ENCODE measurements at places on chromosomes 6 and 20.
A peak's percentile ranks its signal among the peaks of the same experiment; 100 is the strongest.

DNA sequence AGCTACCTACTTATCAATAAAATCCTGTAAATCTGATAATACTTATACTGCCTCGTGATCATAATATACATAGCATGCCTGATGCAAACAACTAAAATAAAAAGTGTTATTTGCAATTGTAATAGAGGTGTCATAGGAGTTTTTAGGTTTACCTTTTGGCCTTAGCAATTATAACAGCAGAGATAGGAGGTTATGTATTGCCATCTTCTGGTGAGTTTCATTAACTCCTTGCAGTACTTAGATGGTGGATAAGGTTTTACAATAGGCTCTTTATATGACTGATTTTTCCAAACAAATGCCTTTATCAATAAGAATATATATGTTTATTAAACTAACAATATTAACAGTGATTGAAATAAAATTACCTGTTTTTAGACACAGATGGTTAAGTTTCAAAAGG lies 27.8 kb upstream of the MYCT1 start:
- DNase-seq = no peak

DNA sequence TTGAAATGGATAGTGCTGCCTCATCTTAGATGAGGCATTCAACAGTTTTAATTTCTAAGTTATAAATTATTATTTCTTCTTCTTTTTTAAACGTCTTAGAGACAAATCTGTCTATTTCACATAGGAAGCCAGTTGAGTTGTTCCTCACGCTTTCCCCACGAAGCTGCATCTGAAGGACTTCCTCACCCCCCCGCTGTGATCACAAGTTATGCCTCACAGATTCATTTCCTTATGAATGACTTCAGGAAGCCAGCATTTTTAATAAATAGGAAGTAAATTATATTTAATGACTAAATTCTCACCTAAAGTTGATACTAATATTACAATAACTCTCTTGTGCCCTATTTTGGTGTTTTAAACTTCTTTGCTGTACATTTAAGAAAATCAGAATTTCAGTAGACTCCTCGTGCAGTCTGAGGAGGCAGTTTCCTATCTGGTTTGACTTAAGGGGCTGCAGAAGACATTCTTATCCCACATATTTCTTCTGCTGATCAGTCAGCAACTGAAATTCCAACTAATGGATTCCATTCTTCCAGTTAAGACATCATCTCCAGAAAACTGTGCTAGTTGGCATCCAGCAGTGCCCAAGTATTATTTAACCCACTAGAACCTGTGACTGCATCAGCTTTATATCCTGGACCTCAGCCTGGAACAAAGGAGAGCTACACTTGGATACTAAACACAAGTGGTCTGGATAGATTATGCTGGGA lies 182.7 kb upstream of the CCN2 start:
- no peak for DNase-seq

- no peak for DNase-seq
These were observed 104.1 kb upstream of the BTN3A2 start for GRCh38 chr6:26260725-26261490.

- no peak for DNase-seq
These were observed 37.3 kb downstream of the SPDEF start for GRCh38 chr6:34518669-34519365.

GRCh38 chr6:160203953-160204352 lies 54.7 kb downstream of the SLC22A2 start:
- DNase-seq = no peak

DNA sequence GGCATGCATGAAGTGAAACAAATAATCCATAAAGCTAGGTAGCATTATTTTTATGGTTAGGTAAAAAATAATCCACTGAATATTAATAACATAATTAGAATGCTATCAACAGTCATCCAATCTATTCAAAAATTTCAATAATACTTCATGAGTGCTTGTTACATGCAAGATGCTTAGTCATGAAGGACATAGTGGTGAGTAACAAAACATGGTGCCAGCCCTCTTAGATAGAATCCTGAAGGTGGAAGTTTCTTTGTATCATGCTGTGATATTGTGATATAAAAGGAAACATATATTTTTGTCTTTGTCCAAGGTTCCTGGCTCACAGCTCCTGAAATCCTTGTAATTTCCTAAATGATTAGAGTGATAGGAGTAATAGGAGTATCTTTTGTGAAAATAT lies 14.9 kb downstream of the RCAN2 start:
- no peak for DNase-seq

DNA sequence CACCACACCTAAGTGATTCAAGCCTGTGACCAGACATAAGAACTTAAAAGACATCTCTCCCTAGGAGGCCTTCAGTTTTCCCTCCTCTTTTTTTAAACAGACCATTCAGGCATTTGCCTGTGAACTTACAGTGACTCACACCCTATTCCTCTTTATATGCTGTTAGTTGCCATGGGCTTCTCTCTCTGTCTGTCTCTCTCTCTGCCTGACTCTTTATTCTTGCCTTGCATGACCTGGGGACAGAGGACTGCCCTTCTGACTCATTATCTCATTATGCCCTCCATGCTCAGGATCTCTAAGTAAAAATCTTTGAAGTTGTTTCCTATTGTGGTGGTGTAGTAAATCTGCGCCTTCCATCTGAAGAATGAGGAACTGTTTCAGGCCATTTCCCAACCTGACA lies 442.2 kb upstream of the MAN1A1 start:
- DNase-seq = no peak

DNA sequence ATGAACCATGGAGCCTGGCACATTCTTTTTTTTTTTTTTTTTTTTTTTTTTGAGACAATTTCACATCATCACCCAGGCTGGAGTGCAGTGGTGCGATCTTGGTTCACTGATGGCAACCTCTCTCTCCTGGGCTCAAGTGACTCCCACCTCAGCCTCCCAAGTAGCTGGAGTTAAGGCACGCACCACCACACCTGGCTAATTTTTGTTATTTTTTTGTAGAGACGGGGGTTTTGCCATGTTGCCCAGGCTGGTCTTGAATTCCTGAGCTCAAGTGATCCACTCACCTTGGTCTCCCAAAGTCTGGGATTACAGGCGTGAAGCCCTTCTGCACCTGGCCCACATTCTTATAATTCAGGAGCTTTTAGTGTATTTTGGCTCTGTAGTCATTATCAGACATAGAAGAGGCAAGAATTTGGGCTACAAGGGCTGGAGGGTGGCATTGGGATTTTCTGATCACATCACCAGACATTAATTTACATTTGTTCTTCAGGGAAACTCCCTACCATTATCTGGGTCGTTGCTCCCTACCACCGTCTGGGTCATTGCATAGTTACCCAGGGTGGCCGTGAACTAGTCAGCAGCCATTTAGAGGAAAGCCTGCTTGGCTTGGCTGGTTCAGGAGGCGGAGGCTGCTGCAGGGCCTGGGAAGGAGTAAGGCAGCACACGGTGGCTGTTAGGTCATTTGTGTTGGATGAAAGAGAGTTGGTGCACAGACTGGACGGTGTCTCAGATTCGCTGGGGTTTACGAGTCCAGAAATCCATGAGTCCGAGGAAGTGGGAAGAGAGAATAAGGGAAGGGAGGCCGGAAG lies 17.6 kb downstream of the ARID1B start:
- no peak for DNase-seq

DNA sequence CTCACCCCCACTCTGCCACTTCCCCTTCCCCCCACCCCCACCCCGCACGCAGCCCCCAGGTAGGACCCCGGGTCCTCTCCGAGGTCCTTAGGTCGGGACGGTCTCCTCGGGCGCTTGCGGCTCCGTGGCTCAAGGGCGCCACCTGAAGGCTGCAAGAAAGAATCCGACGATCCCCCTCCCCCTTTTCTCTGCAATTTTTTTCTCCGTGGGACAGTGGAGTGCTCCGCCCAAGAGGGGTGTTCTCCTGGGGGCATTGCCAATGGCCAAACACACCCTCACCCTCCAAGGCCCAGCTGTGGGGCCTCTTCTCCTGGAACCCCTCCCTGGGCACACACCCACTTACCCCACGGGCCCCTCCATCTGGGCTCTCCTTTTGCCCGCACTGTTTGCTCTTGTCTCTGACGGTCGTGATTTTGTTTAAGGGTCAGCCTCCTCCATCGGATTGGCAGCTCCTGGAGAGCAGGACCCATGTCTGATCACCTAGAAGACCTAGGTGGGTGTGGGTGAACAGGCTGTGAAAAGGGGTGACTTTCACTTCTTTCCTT lies 1.1 kb upstream of the TMEM74B start:
- DNase-seq = peak; percentile 26

All from NCI-H2029 treated with DMSO at 0.1 percent for 48 hours (cell line).